ENCODE measurements at places on chromosomes 3 and 15. TPM values are rescaled to one million over a fixed set of nuclear protein-coding genes. Genes with fewer than 3 reads are reported as not detected.

Gene LMOD3
- polyA plus RNA-seq: 0.18 TPM

Gene LACTB
- 18.4 TPM for polyA plus RNA-seq

DNA sequence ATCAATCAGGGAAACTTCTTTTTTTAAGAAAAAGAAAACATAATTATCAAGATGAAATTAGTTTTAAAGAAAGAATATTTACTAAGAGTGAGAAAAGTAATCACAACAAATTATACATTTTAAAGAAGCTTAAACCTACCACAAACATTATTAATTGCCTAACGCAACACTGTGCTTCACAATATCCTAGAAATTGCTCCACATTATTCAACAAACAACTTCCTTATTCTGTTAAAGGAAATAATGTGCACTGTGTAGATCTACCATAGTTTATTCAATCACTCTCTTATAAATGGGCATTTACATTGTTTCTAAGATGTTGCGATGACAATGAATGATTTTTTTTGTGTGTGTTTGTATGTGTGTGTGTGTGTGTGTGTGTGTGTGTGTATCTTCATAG, 525.9 kb upstream of the KCNMB2 start:
- no peaks in the 10 kb centered on the region for H3K27me3 ChIP-seq
- H3K4me1 ChIP-seq: no peaks in the 10 kb centered on the region
- no peaks in the 10 kb centered on the region for H3K36me3 ChIP-seq
- no peak overlapping the region for H3K4me3 ChIP-seq
- no peak for DNase-seq

DNA sequence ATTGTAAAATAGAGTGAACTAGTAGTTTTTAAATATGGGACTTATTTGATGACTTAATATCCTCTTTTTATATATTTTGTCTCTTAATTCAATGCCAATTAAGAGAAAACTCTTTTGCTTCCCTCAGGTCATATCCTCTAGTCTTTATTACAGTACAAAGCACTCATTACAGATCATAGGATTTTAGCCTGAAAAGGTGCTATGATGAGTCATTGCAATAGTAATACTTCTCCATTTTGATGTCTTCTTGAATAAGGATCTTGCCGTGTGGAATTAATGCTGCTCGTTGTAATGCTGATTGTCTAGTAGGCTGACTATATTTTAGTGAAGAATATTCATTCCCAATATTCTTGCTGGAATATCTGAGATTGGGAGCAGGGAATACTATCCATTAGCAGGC, 612.2 kb upstream of the GOLIM4 start:
- H3K4me1 ChIP-seq: no peaks in the 10 kb centered on the region
- H3K36me3 ChIP-seq: no peaks in the 10 kb centered on the region
- no peak overlapping the region for H3K4me3 ChIP-seq
- no peak overlapping the region for H3K27ac ChIP-seq
- no peak for DNase-seq

DNA sequence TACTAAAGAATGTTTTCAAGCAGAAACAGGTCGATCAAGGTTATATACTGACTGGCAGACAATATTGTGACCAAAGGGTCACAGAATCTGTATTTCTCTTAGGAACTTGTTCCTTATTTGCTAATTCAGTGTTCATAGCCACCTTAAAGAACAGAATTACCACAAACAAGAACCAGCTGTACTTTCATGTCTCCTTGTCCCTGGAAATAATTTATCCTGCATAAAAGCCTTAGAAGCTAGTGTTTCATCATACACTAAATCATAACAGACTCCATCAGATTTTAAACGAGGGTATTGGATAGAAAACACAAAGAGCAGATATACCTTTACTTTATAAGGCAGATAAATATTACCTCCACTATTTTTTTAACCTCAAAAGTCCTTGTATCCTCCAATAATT, 6.4 kb downstream of the DNAJC19 start:
- no peak for DNase-seq
- H3K27me3 ChIP-seq: no peaks in the 10 kb centered on the region
- H3K4me3 ChIP-seq: no peak overlapping the region

Gene SEMA7A
- 3.5 TPM for polyA plus RNA-seq

- no peak for DNase-seq
- no peaks in the 10 kb centered on the region for H3K36me3 ChIP-seq
- peaks cover 2% of the 10 kb centered on the region for H3K4me1 ChIP-seq
- H3K4me3 ChIP-seq: peak within 1 kb of the TSS; percentile 32
- H3K27me3 ChIP-seq: no peaks in the 10 kb centered on the region
- no peak within 1 kb of the TSS for H3K27ac ChIP-seq
Measured at GRCh38 chr15:49423021-49423420, at the start of gene FGF7. Gene FGF7 (plus strand): TSS chr15:49423242. CDS start chr15:49424298, 1,056 bp downstream.

DNA sequence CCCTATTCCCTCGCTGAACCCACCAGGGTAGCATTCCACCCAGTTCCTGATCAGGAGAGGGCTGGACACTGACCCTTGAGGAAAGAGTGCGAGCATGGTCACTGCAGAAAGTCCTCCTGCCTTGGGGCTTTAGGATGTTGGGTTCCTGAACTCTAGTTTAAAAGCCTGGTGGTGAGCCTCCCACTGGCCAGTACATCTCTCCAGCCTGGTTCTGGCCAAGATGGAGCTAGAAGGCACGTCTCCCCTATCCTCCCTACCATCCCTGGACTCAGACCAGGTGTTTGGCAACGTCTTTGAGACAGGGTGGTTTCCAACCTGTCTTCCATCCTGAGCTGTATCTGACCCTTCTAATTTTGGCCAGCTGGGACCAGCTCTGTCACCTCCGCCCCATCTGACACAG, 31.4 kb downstream of the NBEAL2 start:
- no peak overlapping the region for H3K4me3 ChIP-seq
- H3K4me1 ChIP-seq: peaks cover 15% of the 10 kb centered on the region
- peaks cover 29% of the 10 kb centered on the region for H3K36me3 ChIP-seq
- no peaks in the 10 kb centered on the region for H3K27me3 ChIP-seq
- no peak overlapping the region for H3K27ac ChIP-seq
- DNase-seq: no peak

DNA sequence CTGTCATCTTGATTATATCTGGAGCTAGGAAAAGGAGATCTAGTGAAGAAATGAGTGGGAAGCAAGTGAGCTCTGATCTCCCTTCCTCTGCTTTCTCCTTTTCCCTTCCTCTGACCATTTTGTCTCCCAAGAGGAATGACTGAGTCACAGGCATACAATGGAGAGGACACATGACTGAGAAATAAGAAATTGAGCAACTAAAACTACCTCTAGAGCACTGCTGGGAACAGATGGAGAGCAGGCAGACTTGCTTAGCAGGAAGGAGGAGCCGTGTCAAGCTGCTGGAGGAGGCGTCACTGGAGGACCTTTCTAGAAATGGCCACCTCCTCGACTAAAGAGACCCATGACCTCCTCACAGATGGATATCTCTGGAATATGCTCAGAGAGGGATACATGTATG, 66.9 kb upstream of the MYO5C start:
- H3K4me3 ChIP-seq: no peak overlapping the region
- H3K27me3 ChIP-seq: no peaks in the 10 kb centered on the region
- no peak for DNase-seq
- H3K4me1 ChIP-seq: no peaks in the 10 kb centered on the region

Gene FETUB
- not detected for polyA plus RNA-seq

DNA sequence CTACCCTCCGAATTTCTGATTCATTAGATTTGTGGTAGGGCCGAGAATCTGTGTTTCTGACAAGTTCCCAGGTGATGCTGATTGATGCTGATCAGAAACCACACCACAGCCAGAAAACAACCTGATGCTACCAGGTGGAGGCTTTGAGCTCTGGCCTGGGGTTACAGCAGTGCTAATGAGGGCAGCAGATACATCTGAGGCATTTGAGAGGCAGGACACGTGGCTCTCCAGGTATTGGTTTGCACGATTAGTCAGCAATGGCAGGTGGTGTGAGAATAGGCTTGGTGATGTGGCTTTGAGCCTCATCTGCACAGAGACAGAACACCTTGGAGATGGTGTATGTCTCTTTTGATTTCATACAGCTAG, 78.8 kb upstream of the THBS1 start:
- no peak overlapping the region for H3K27ac ChIP-seq
- no peaks in the 10 kb centered on the region for H3K36me3 ChIP-seq
- no peak for DNase-seq
- no peak overlapping the region for H3K4me3 ChIP-seq

GRCh38 chr3:27688053-27688452, 34.1 kb downstream of the EOMES start:
- no peaks in the 10 kb centered on the region for H3K27me3 ChIP-seq
- DNase-seq: no peak
- H3K36me3 ChIP-seq: no peaks in the 10 kb centered on the region
- no peak overlapping the region for H3K27ac ChIP-seq

Gene ACKR2
- 2.6 TPM for polyA plus RNA-seq

- no peaks in the 10 kb centered on the region for H3K27me3 ChIP-seq
- no peak overlapping the region for H3K4me3 ChIP-seq
- no peak overlapping the region for H3K27ac ChIP-seq
- DNase-seq: no peak
- H3K36me3 ChIP-seq: no peaks in the 10 kb centered on the region
- peaks cover 4% of the 10 kb centered on the region for H3K4me1 ChIP-seq
Measured at GRCh38 chr15:79901958-79902357, 5.1 kb upstream of the MTHFS start.

DNA sequence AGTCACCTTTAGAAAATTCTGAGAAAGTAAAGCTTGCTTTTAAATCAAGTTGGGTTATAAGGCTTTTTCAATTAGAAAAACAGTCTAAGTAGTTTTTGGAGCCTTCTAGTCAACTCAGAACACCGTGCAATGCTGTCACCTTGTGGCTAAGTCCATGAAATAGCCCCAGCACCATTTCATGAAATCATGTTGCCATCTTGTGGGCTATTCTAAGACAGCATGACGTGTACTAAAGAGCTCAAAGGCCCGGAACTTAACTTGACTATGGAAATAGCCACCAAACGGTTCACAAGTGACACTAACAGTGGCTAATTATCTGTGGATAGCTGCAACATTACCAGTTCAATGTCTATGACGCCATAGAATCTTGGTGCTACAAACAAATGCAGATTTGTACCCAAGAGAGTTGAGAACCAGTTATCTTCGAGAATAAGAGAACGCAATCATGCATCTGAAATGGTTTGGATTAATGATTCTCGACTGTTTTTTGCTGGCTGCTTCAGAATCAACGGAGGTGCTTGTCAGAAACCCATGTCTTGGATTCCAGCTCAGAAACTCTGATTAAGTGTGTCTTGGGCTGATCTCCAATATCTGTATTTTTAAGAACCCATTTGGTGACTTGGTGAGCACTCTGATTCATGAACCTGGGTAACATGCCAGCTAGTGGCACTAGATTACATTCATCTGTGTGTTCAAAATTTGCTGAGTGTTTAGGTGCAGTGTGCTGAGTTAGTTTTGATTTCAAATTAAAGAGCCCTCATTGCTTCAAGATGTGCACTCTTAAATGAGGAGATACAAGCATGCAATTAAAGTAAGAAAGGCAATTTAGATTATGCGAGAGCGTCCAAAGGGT, 111.2 kb upstream of the MCTP2 start:
- no peaks in the 10 kb centered on the region for H3K27me3 ChIP-seq
- no peak overlapping the region for H3K4me3 ChIP-seq
- H3K36me3 ChIP-seq: no peaks in the 10 kb centered on the region
- no peak overlapping the region for H3K27ac ChIP-seq
- peaks cover 3% of the 10 kb centered on the region for H3K4me1 ChIP-seq

GRCh38 chr15:99168601-99169580, 64.0 kb downstream of the SYNM start:
- DNase-seq: no peak
- no peak overlapping the region for H3K4me3 ChIP-seq
- no peaks in the 10 kb centered on the region for H3K4me1 ChIP-seq
- no peaks in the 10 kb centered on the region for H3K27me3 ChIP-seq

Gene SLC15A2
- 3.2 TPM for polyA plus RNA-seq

DNA sequence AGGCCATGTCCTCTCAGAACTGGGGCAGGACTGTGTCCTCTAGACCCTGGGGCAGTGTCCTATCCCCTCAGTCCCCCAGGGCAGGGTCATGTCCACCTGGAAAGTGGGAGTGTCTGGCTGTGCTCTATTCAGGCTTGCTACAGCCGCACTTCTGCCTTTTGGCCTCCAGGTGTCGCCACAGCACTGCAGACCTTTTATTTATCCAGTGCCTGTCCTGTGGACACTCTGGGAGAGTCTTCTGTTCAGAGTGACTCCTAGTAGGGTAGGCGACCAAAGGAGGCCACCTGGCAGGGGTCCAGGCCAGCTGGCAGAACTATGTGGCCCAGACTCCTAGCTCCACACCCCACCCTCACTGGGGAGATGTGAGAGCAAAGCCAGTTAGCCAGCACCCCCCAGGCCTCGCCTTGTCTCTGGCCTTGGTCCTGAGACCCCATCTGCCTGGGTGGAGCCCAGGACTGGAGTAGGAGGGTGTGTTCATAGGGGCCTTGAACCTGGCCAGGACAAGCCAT, 3.9 kb downstream of the TMIE start:
- H3K4me3 ChIP-seq: no peak overlapping the region
- no peaks in the 10 kb centered on the region for H3K36me3 ChIP-seq
- peaks cover 8% of the 10 kb centered on the region for H3K4me1 ChIP-seq
- H3K27me3 ChIP-seq: peaks cover 23% of the 10 kb centered on the region

GRCh38 chr3:114436182-114436581, 142.4 kb downstream of the TIGIT start:
- no peaks in the 10 kb centered on the region for H3K36me3 ChIP-seq
- no peaks in the 10 kb centered on the region for H3K4me1 ChIP-seq
- no peak overlapping the region for H3K27ac ChIP-seq
- no peak overlapping the region for H3K4me3 ChIP-seq
- DNase-seq: no peak
- H3K27me3 ChIP-seq: no peaks in the 10 kb centered on the region

- no peaks in the 10 kb centered on the region for H3K36me3 ChIP-seq
- H3K4me3 ChIP-seq: no peak overlapping the region
- no peaks in the 10 kb centered on the region for H3K4me1 ChIP-seq
- no peak overlapping the region for H3K27ac ChIP-seq
- H3K27me3 ChIP-seq: no peaks in the 10 kb centered on the region
Measured at GRCh38 chr3:20326541-20326940, 140.5 kb upstream of the SGO1 start.

DNA sequence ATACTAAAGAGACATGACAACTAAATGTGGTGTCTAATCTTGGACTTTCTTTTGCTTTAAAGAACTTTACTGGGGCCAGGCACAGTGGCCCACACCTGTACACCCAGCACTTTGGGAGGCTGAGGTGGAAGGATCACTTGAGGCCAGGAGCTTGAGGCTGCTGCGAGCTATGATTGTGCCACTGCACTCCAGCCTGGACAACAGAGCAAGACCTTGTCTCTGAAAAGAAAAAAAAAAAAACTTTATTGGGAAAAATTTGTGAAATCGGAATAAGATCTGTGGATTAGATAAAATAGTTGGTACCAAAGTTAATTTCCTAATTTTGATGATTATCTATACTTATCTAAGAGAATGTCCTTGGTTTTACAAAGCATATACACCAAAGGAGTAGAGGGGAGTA, 34.4 kb upstream of the USP3 start:
- no peak overlapping the region for H3K27ac ChIP-seq
- no peaks in the 10 kb centered on the region for H3K36me3 ChIP-seq
- no peaks in the 10 kb centered on the region for H3K27me3 ChIP-seq
- H3K4me3 ChIP-seq: no peak overlapping the region

- H3K4me1 ChIP-seq: peaks cover 8% of the 10 kb centered on the region
- peaks cover 34% of the 10 kb centered on the region for H3K36me3 ChIP-seq
- peak overlapping the region; percentile 91 for H3K27ac ChIP-seq
Measured at GRCh38 chr15:74616366-74616939, 817 bp downstream of the CLK3 start.
